ENCODE measurements at places on chromosomes 6 and 20. TPM values are rescaled to one million over a fixed set of nuclear protein-coding genes. Genes with fewer than 3 reads are reported as not detected.
A peak's percentile ranks its signal among the peaks of the same experiment; 100 is the strongest.

ENPP5 gene
- total RNA-seq, result 6.8 TPM

PTCRA gene
- not detected for total RNA-seq

CDH26 gene
- total RNA-seq, result 0.39 TPM

PEX6 gene
- 30.8 TPM for total RNA-seq

RBPJL gene
- not detected for total RNA-seq

ARMC12 gene
- total RNA-seq, result 0.31 TPM

PFDN4 gene
- total RNA-seq, result 28.4 TPM

CFB gene
- 34.2 TPM for total RNA-seq

DNA sequence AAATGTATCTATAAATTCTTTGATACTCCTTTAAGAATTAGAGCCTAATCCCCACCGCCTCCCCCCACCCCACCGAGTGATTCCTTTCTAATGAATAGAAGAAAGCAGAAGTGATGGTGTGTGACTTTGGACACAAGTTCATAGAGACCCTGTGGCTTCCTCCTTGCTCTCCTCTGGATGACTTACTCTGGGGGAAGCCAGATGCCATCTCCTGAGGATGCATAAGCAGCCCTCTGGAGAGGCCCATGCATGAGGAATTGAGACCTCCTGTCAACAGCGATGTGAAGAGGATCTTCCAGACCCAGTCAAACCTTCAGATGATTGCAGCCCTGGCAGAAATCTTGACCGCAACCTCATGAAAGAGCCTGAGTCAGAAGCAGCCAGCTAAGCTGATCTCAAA, 21.1 kb downstream of the AHCY start:
- DNase-seq, result no peak

DNA sequence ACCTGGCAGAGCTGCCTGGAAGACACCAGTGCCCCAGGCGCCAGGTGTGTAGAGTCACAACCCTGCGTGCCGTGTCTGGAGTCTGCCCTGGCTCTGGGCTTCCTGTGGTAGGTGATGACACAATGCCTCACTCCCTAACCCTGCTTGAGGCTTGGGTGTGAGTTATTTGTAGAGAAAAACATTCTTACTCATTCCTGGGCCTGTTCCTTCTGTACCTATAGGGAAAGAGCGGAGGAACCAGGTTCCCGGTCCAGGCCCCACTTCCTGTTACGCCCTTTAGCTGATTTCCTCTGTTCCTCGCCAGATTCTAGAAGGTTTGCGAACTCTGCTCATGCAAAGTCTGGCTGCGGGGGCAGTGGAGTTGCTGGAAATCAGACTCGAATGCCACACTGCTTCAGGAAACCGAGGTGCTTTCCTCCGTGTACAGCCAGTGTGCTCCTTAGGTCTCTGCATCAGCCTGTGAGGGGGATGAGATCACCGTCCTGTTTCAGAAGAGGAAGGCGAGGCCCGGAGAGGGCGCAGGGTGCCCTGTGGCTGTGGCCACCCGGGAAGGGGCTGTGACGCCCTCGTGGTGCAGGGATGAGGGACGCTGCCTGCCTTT, 67.1 kb upstream of the DUSP22 start:
- DNase-seq, result peak; percentile 51

DNA sequence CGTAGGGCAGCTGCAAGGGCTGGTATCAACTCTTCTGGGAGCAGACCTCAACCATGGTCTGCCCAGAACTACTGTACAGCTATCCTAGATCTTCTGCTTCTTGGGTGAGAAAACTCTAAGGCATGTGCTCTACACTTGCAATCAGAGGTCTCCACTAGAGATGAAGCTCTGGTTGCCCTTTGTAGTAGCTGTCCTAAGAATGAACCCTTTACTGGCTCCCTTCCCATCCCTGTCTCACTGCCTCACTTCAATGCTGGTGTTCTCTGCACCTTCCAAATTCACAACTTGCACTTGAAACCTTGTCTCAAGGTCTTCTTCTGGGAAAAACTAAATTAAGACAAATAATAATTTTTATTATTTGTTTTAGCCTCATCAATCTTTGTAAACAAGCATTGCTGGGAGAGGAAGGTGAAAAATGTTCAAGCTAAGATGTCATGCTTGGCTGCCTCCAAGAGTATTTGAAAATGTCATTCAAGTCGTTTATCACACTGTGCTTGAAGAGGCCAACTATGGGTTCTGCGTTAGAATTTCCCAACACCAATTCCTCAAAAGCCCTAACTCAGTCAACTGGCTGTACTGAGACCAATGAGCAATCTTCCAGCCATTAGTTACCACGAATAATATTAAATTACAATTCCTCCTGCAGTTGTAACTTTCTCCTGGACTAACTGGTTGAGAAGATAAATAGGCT, 255.7 kb upstream of the PRND start:
- no peak for DNase-seq

GRCh38 chr20:38685853-38686473, 38.3 kb upstream of the SLC32A1 start:
- DNase-seq, result peak; percentile 78

GRCh38 chr6:150070236-150070818, 1.4 kb upstream of the ULBP3 start:
- DNase-seq, result no peak

GRCh38 chr6:111727041-111727440, 121.4 kb upstream of the TRAF3IP2 start:
- no peak for DNase-seq

GRCh38 chr20:13199279-13199678, 21.8 kb upstream of the ISM1 start:
- no peak for DNase-seq

DNA sequence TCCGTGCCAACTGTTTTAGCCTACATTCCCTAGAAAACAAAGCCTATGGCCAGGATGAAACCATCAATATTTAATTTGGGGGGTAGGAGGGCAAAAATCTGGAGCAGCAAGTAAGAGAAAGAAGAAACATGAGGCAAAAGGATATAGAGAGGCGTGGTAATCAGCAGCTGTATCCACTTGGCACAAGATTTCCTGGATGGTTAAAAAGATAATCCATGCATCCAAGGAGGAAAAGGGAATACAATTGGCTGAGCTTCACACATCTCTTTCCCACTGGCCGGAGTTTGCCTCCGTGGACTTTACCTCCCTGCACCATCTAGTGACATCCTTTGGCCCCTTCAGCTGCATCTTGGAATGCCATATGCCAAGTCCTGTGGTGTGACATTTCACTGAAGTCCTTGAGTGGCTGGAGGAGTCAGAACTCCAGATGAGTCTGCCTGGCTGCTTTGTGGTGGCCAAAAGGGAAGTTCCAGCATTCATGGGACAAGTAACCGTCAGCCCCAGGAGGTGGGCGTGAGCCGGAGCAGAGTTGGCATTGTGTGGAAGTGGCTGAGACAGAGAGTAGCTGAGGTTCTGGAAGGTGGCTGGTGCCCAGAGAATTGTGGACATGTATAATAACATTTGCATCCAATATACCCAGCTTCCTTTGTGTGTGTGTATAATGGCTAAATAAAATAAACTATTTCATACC, 13.7 kb upstream of the TMX4 start:
- DNase-seq, result no peak

DNA sequence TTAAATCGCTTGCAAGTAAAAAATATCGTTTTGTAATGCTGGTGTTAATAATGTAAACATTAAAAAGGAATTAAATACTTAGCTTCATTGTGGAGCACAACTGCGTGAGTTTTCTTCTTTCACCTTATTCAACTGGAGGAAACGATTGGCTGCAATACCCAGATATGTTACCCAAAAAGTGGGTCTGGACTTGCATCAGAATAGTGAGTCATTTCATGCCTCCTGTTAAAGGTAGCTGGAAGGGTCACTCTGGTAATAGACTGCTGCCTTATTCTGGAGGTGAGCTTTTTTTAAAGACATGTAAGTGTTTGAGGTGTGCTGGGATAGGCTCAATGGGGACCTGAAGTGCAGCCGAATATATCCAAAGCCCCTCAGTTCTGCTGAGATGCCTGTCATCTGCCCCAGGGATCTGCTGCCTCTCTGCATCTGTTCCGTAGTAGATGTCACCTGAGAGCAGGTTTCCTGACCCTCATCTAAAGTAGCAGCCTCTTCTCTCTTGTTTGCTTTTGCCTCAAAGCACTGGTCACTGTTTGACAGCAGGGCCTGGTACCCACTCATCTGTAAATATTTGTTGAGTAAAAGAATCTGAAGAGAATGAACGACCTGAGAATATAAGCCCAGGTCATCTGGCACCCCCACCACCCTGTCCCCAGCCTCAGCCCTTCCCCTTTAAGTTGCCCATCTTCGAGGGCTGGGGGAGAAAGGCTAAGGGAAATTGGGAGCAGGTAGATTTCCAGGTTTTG, 5.6 kb upstream of the UQCC2 start:
- DNase-seq, result no peak

- DNase-seq, result no peak
Observed at GRCh38 chr20:48578397-48579098, 249.3 kb downstream of the PREX1 start.

DNA sequence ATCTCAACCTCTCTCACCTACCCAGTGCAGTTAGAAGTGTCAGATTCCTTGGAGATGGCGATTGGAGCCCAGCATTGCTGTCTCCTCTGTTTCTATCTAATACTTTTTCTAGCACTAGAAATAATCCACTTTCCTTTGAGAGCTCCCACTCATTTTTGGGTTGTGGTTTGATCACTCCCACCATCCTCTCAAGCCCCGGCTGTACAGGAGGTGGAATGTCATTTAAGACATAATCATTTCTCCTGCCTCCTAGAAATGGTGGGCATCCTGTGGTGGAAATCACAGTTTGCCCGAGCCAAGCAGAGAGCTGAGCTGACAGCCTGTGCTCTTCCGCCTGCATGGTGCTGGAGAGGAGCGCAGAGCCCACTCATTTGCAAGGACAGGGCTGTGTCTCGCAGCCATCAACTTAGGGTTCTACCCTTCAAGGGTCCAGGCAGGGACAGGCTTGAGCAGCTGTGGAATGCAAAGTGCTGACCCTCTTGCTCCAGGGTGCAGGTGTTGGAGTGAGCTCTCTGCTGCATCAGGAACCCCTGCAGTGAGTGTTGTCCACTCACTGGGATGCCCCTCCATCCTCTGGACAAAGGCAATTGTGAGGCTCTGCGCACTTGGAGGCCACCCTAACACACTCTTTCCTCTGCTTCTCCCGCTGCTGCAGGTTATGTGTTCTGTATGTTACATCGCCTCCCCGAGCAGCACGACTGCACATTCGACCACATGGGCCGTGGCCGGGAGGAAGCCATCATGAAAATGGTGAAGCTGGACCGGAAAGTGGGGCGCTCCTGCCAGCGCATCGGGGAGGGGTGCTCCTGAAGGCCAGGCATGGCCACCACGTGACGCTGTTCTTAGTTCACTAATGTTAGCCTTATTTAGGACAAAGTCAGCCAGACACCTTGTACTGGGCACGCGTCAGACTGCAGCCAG, 332.3 kb downstream of the ZFAND3 start:
- DNase-seq, result no peak

- peak; percentile 69 for DNase-seq
Observed at GRCh38 chr6:136822046-136822375, 381 bp upstream of the PEX7 start.

DNA sequence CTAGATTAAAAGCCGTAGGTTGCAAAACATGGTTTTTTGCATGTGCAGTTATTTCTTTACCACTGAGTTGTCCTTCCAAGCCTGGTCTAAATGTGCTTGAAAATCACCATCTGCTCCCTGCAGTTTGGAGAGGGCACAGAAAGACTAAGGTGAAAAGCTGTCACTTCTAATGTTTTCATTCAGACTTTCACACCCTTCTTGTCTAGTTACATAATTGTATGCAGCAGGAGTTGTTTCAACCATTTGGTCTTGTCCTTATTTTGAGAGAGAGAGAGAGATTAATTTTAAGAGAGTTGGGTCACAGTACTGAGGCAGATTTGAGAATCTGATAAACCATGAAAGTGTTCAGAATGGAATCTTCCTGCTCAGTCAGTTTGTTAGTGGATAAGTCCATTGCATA, 82.5 kb downstream of the ARID1B start:
- no peak for DNase-seq

DNA sequence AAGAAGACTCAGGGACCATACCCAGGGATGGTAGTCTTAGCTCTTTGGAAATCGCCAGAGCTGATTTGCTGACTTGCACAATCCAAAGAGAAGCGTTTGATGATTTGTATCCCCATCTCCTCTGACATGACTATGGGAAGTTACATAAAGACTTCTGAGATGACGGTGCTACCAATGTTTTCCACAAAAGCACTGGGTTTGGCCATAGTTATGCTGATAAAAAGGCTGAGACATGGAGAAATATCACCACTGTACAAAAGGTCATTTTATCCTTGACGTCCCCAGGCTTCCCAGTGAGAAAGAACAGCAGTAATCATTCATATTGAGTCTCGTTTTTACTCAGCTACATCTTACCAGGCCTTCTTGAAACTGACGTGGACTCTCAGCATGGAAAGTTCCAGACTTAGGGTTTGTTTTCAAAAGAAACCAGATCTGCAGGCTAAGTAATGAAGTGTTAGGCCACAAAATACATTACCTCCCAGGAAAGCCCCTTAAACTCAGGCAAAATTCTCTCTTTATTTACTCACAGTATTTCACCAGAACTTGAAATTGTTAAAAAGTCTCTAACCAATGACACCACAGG, 370.3 kb upstream of the JARID2 start:
- no peak for DNase-seq

- DNase-seq, result no peak
Observed at GRCh38 chr6:137820952-137821351, 46.1 kb upstream of the TNFAIP3 start.

- peak; percentile 76 for DNase-seq
Observed at GRCh38 chr6:166775180-166775922, 148.3 kb upstream of the RPS6KA2 start.

- no peak for DNase-seq
Observed at GRCh38 chr6:36604090-36605060, 10.2 kb downstream of the SRSF3 start.

DNA sequence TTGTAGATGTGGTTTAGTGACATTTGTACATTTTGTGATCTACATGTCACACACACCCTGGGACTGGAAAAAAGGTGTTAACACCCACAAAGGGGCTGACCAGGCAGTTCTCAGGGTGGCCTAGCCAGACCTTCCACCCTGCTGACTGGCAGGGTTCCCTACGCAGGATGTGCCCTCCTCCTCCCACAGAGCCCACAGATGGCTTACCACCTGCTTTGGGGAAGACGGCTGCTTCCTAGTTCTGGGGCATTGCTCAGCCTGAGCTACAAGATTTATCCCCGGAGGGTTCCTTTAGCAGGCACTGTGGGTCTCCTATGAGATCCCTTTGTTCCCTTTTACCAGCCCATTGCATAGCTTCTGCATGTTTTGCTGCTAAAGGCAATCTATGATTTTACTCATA, 35.1 kb downstream of the SNAP25 start:
- no peak for DNase-seq

DNA sequence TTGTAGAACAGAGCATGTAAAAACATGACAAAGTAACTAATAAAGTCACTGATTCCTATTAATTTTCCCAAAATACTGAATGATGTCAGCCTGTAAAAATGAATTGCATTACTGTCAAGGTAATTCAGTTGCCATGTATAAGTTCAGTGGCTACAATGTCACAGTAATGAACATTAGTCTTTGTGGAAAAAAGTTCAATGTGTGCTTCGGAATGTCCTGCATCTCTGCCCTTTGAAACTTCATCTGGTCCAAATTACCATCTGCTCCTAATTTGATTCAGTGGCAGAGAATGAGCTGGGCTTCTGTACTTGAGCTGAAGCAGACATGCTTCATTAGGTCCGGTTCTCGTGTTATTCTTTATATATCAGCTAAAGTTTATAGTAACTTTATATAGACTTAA, 567.4 kb downstream of the COL12A1 start:
- DNase-seq, result no peak

Measured in right cardiac atrium (tissue), 5 donors.